ENCODE measurements at places on chromosomes 3 and 15.
A peak's percentile ranks its signal among the peaks of the same experiment; 100 is the strongest.

GRCh38 chr3:127691974-127692373, 19.2 kb downstream of the ABTB1 start:
- DNase-seq, result no peak

DNA sequence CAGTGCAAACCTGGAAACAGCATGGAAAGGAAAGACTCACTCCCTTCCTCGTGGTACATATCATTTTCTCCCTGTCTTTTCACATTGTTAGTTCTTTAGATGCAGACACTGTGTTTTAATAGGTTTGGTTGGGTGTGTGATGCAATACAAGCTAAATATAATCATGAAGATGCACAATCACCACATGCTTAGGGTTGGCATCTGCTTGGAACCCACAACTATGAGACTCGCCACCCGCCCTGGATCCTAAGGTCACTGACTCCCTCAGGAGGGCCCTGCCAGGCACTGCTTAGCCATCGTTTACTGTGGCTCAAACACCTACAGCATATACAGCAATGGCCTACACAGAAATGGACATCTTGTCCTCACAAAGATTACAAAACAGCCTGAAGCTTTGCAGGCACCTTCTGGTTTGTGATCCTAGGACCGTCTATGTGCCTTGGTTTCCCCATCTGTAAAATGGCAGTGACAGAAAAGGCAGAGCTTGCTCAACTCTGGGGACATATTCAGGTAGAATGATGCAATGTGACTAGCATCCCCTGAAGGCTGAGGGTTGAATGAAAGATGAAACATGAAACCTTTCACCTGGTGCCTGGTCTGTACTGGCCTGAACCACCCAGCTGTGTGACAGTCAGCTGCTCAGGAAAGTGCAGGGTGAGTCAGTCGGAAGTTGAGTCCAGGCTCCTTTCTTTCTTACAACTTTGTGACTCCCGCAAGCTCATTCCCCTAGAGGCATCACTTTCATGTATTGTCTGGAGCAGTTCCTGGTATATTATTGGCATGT, 123.6 kb upstream of the PFN2 start:
- no peak for DNase-seq

- no peak for DNase-seq
These were observed 127.1 kb upstream of the RBMS3 start for GRCh38 chr3:29153811-29154210.

GRCh38 chr3:38151667-38152265, 13.3 kb downstream of the MYD88 start:
- DNase-seq, result no peak

- no peak for DNase-seq
These were observed 28.5 kb upstream of the MUC20 start for GRCh38 chr3:195692354-195692685.

DNA sequence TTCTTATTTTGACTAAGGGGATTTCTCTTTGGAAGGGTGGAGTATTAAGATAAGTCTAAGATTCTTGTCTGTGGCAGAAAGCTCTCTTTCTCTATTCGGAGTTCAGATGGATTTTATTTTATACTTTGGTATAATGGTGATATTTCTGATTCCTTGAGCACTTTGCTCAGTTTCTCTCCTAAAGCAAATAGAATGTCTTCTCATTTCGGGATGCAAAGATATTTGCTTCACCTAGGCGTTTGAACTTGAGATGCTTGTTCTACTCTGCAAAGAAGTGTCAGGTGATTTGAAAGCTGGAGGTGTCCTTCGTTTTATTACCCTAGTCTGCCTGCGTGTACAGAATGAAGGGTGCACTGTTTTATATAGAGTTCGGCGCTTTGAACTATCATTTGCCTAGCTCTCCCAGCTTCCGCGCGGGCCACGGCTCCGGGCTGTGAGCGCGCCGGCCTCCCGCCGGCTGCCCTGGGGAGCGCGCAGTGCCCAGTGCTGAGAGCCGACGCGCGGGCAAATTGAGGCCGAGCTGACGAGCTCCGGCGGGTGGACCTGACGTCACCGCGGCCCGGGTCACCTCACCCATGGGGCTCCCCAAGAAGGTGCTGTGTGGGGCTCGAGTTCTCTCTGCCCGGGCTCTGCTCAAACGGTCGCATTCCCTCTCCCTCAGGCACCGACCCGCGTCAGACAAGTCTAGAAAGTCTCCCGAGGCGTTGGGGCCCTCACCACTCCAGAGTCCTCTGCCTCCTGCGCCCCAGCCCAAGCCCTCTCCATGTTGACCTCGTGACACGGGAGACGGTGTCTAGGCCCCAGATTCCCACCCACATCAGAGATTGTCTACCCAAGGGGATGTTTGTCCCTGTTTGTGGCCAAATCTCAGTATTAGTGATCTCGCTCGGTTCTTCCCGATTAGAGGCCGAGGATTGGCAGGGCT, 7.5 kb downstream of the SOX2 start:
- no peak for DNase-seq

GRCh38 chr3:23198801-23199200, 4.3 kb upstream of the UBE2E2 start:
- DNase-seq, result no peak

DNA sequence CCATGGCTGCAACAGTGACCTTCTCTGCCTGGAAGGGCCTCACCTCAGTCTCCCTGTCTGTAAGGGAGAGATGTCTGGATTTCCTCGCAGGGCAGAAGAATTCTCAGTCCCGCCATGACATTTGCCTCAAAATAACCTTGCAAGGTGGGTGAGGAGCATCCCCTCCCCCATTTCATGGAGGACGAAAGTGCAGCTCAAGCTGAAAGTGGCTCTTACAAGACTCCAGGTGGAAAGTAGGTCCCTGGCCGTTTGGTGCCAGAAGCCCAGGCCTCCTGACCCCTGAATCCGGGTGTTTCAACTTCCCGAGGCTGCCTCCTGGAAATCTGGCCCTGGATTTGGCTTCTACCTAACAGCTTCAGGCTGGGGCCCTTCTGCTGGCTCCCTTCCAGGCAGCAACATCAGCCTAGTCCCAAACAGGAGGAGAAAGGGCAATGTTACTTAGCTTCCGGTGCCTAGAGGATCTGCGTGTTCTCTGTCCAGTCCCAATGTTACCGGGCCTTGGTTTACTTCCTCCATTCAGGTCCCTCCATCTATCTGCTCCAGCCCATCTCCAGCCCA, 769 bp upstream of the CSPG4 start:
- DNase-seq, result peak; percentile 71

DNA sequence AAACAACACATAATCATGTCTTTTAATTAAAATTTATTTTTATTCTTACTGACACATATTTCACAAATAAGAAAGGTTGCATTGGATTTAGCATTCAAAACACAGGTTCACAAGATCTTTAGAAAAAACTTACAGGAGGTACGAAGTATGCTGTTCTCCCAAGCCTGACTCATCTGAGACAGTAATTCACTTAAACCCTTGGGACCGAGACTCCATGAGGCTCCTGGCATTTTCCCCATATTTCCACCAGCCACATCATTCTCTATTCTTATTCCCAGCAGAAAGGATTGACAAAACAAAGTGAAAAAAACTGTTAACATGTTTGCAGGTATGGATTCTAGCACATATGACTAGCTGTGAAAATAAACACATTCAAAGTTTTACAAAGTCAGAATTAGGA, 52.6 kb downstream of the CNTN3 start:
- no peak for DNase-seq

- DNase-seq, result no peak
These were observed 183.6 kb downstream of the MBNL1 start for GRCh38 chr3:152452318-152452717.

- DNase-seq, result no peak
These were observed 45.8 kb upstream of the SEC13 start for GRCh38 chr3:10366651-10367101.

- DNase-seq, result no peak
These were observed 1250.9 kb downstream of the ROBO1 start for GRCh38 chr3:78516937-78517336.

DNA sequence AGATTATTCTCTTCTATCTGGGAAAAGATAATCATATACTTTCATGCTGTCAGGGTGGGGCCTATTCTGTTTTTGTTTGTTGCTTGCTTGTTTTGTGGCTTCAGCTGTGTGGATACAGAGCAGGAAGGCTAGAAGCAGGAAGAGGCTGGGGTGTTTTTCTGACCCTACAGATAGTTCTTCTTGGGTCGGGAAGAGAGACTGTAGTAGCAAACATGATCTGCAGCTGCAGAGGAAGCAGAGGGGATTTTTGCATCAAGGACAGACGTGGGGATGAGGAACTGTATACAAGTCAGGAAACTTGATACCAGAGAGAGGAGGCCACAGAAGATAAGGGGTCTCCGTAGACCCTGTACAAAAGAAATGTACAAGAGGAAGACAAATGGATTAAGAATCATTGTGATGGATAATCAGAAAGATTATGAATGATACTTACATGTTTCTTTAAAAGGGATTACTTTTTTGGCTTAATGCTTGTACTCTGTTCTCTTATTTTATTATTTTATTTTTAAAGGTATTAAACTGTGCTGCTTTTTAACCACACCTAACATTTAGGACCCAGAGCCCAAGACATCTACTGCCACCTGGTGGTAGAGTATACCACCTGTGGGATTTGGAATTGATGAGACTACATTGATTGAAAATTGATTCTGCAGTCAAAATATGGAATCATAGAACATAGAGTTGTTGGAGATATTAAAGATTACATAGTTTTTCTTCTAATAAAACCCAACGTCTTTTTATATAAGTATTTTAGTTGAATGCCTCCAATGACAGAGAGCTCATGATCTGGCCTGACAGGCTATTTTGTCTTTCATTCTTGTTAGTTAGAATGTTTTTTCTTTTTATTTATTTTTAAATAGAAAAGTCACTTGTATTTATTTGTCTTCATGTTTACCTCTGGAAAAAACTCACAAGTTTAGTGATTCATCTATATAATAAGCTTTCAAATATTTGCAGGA, 87.3 kb upstream of the ROPN1 start:
- DNase-seq, result no peak

- no peak for DNase-seq
These were observed 377.3 kb downstream of the LPP start for GRCh38 chr3:188531210-188531609.

- DNase-seq, result no peak
These were observed 7.0 kb downstream of the ADIPOQ start for GRCh38 chr3:186849374-186849975.

- no peak for DNase-seq
These were observed 41.5 kb downstream of the EFCAB12 start for GRCh38 chr3:129386984-129387383.

DNA sequence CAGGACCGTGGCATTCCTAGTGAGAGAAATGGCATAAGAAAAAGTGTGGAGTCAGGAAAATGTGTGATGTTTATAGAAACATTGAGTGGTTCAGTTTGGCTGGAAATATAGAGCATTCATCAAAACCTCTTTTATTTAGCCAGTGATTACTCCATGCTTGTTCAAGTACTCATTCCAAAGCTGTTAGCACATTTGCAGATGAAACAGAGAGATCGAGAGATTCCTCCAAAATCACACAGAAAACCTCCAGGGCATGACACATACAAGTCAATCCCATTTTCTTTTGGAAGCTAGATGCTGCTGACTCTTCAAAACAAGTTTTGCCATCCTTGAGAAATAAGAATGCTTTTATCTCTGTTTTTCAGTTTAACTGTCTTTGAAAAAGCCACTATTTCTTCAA, 11.5 kb upstream of the MB21D2 start:
- no peak for DNase-seq

DNA sequence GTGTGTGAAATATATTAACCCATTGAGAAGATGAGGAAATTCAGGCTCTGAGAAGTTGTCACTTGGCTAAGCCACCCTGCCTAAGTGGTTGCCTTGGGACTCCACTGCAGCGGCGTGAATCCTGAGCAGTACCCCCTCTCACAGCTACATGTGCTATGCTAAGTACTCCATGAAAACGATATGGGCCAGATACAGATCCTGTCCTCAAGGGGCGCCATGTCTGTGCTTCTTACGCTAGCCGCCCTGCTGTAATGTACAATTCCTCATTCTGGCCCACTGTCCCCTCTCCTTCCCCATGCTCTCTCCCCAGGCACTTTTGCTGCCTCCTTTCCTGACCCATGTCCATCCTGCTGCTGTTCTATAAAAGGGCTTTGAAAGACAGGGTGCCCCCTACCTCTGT, 140.3 kb downstream of the FEZF2 start:
- DNase-seq, result no peak

GRCh38 chr15:66847565-66847991, 145.5 kb downstream of the SMAD6 start:
- no peak for DNase-seq

DNA sequence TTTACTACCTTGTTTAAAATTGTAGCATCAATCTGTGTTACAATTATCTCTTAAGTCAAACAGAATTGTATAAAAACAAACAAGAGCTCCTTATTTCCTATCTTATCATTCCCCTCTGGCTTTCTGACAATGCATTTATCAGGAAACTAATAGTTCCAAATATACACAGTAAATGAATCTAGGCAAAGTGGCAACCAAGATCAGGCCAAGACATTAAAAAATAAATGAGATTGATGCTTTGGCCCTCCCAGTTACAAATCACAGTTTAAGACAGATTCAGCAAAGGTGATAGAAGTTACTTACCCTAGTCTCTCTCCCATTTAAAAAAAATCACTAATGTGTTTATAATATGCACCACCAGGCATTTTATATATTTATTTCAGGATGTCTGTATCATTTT, 236.7 kb downstream of the EPHA3 start:
- no peak for DNase-seq

DNA sequence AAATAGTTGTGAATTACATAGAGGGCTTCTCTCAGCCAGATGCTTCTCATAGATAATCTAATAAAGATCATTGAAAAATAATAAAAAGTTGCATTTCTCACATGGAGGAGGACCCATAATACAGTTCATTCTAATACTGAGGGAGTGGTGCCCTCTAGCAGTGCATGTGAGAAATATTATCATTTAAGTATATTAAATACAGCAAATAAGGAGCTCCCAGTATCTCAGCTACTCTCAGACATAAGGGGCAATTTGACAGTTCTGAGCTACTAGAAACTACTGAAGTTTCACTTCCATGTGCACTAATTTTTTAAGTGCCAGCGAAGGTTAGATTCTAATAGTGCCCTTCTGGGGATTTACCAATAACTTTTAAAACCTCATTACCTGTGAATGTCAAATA, 188.3 kb downstream of the IL5RA start:
- no peak for DNase-seq

GRCh38 chr3:14467814-14468620, 65.6 kb downstream of the SLC6A6 start:
- no peak for DNase-seq

GRCh38 chr3:73068419-73068818, 7.0 kb downstream of the EBLN2 start:
- no peak for DNase-seq

DNA sequence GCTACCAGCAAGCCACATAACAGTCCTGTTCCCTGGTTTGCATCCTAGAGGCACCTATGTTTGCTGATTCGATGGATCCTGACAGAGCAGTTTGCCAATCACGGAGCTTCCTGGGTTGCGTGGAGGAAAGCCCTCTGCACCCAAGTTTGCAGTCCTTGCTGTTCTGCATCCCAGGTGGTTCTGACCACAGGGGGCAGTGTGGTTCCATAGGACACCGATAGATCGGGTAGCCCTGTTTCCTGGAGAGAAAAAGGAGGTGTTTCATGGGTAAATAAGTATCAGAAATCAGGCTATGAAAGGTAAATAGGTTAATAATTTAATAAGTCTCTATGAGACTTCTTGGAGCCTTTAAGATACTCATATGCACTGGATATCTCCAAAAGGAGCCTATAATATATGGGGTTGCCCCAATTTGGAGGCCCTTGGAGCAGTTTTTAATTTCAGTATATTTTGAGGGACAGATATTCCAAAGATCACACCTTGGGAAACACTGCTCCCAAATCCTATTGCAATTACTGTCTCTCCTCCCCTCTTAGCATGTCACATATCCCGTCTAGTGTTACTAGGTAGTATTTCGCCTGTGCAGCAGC, 194.6 kb upstream of the TPM1 start:
- peak; percentile 74 for DNase-seq

Data from right cardiac atrium (tissue), 5 donors.